ENCODE measurements at places on chromosomes 4 and X. TPM values are rescaled to one million over a fixed set of nuclear protein-coding genes. Genes with fewer than 3 reads are reported as not detected.

Gene IGBP1
- 44.0 TPM for total RNA-seq

Gene RPL36A
- total RNA-seq = 147 TPM

Gene MAB21L2
- 3.4 TPM for total RNA-seq

Gene FAAH2
- 1.8 TPM for total RNA-seq

- H3K4me1 ChIP-seq = no peaks in the 10 kb centered on the region
- DNase-seq = no peak
These were observed 43.7 kb downstream of the TMPRSS11E start for GRCh38 chr4:68490826-68491457.

DNA sequence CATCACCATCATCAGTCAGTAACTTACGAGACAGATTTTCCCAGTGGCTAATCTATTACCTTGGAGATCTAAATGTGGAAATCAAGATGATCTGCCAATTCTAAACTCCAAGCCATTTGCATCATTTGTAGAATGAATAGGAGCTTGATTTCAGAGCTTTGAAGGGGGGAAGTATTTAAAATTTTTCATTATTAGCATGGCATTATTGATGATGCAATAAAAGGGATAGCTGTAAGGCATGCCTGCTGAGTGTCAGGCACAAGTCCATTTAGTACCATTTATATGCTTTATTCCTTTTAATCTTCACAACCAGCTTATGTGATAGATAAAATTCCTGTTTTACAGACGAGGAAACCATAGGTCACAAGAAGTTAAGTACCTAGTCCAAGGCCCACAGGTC, 5.3 kb downstream of the EXOC1L start:
- H3K4me1 ChIP-seq = no peaks in the 10 kb centered on the region
- H3K27ac ChIP-seq = no peak overlapping the region
- no peak overlapping the region for H3K4me3 ChIP-seq
- DNase-seq = no peak
- H3K27me3 ChIP-seq = no peaks in the 10 kb centered on the region
- peaks cover 4% of the 10 kb centered on the region for H3K36me3 ChIP-seq

- H3K4me1 ChIP-seq = no peaks in the 10 kb centered on the region
- H3K36me3 ChIP-seq = no peaks in the 10 kb centered on the region
- no peaks in the 10 kb centered on the region for H3K27me3 ChIP-seq
- no peak overlapping the region for H3K4me3 ChIP-seq
These were observed 61.8 kb downstream of the NFKB1 start for GRCh38 chr4:102563000-102563399.

DNA sequence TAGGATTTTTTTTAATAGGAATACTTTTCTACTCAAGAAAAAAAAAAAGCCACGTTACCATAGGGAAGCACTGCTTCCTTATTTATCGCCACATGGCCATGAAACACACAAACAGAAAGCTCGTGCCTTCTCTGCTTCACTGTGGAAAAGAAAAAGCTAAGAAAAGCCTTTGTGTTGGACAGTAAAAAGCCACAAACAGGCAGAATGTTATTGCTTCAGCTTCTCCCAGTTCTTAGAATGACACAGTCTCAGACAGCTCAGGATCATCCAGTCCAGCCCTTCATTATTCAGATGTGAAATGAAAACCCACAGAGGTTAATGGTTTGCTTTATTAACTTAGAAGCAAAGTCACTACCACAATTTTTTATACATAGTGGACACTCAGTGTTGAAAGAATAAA, 181.6 kb upstream of the NOCT start:
- no peak overlapping the region for H3K4me3 ChIP-seq
- H3K27ac ChIP-seq = no peak overlapping the region
- DNase-seq = no peak
- H3K4me1 ChIP-seq = peaks cover 19% of the 10 kb centered on the region
- no peaks in the 10 kb centered on the region for H3K27me3 ChIP-seq
- no peaks in the 10 kb centered on the region for H3K36me3 ChIP-seq

Measured in glutamatergic neuron (in vitro differentiated cells).